Activated T-cell treated with anti-CD3 and anti-CD28 coated beads, Interleukin-2, amount 50 U/mL, for 24 hours (primary cell): ENCODE measurements at places on chromosomes 12 and 14.

DNA sequence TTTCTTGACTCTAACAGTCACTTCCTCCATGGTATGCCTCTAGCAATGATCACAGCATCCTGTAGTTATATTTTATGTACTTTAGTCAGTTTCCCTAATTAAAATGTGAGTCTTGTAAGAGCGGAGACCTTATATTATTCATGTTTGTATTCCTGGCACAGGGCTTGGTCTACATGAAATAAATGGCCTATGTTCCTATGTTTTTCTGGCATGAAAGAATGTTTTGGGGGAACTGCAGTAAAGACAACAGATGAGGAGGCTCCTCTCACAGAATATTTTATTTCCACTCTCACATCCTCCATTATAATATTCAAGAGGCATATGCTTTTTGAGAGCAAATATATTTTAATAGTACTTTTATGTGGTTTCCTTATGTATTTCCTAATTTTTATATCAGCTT, 429.8 kb upstream of the PDE3A start:
- DNase-seq = no peak

DNA sequence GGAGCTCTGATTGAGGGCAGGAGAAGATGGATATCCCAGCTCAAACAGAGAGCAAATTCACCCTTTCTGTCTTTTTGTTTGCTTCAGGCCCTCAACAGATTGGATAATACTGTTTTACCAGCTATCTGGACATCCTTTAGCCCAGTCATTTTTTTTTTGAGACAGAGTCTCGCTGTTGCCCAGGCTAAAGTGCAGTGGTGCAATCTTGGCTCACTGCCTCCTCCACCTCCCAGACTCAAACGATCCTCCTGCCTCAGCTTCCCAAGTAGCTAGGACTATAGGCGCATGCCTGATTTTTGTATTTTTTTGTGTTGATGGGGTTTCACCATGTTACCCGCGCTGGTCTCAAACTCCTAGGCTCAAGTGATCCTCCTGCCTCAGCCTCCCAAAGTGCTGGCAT, 40.8 kb downstream of the ARF6 start:
- no peak for DNase-seq

DNA sequence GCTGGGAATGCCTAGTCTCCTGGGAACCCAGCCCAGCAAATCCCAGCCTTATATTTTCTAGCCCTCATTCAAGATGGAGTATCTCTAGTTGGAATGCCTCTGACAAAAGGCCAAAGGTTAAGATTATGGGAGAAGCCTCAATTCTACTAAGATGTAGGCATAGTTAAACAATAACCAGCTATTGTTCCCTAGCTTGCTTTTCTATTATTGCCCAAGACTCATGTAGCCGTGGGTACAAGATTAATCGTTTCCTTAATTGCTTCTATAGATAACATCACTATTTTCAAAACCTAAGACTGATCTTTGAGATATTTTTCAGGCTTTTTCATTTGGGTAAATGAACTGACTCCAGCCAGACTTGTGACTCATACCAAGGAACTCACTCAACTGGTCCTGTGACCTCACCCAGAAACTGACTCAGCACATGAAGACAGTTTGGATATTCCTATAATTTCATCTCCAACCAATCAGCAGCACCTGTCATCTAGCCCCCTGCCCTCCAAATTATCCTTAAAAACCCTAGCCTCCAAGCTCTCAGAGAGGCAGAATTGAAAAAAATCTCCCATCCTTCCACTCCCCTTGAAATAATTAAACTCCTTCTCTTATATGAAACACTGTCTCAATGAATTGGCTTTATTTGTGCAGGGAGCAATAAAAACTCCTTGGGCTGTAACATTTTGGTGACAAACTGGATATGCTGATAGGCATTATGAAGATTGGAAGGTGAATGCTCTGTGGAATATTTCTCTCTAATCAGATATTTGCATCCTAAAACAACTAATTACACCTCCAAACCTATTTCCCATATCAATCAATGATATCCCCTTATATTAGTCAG, 589.0 kb downstream of the C12orf50 start:
- no peak for DNase-seq

DNA sequence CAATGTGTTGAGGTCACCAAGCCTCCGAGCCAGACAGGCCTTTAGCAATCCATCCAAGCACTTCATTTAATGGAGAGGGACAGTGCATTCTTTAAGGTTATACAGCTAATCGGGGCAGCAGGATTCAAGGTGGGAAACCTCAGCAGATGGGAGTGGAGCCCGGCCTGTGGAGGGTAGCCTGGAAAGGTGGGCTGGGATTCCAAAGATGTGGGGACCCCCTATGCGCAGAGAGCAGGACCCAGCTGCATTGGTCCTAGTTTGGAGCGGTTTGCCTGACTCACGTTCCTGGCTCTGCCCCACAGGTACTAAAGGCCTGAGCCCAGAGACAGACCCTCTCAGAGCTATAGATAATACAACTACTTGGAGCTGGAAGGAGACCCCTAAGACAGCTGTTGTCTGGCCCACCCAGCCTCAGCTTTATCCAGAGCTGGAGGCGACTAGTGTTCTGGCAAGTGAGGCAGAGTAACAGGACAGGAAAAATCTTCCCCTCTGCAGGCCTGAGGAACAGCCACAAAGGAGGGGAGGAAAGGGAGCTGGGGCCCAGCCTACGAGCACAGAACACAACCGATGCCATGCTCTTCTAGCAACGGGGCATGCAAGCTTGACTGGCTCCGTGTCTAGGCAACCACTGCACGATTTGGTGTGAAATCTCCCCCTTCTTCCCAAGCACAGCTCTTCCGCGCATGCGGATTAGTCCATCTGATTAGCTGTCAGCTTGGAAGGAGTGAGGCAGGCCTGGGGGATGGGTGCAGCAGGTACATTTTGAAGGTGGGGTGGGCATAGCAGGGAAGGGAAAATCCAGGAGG, 1.1 kb upstream of the MYH7 start:
- DNase-seq = no peak

- no peak for DNase-seq
Observed at GRCh38 chr12:89702503-89702902, 6.1 kb downstream of the ATP2B1 start.

GRCh38 chr14:86639146-86639545, 1109.2 kb downstream of the FLRT2 start:
- DNase-seq = no peak
